Muscle of arm (tissue), 14 donors: ENCODE measurements at places on chromosomes 12 and 14.

GRCh38 chr12:44835641-44836379, 40.3 kb downstream of the NELL2 start:
- no peak for DNase-seq

DNA sequence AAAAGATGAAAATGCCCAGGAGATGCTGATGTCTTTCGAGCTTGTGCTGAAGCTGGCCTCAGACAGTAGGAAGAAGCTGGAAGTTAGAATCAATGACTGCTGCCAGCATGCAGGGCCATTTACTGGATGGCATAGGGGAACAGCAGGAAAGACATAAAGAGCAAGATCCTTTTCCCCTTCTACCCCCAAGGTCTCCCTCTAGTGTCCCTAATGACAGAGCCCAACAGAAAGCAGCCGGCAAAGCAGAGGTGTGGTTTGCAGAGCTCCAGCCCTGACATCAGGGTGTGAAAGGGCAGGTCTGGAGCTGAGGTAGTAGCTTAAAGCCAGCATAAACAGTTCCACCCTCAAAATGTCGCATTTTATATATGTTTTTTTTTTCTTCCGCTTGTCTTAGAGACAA, 1560.7 kb upstream of the TMEM132C start:
- no peak for DNase-seq

GRCh38 chr12:118841588-118841987, 139.8 kb upstream of the SRRM4 start:
- no peak for DNase-seq

- no peak for DNase-seq
Measured at GRCh38 chr14:82113710-82114109, 580.1 kb upstream of the SEL1L start.

GRCh38 chr12:114895081-114895480, 211.1 kb upstream of the TBX3 start:
- no peak for DNase-seq

DNA sequence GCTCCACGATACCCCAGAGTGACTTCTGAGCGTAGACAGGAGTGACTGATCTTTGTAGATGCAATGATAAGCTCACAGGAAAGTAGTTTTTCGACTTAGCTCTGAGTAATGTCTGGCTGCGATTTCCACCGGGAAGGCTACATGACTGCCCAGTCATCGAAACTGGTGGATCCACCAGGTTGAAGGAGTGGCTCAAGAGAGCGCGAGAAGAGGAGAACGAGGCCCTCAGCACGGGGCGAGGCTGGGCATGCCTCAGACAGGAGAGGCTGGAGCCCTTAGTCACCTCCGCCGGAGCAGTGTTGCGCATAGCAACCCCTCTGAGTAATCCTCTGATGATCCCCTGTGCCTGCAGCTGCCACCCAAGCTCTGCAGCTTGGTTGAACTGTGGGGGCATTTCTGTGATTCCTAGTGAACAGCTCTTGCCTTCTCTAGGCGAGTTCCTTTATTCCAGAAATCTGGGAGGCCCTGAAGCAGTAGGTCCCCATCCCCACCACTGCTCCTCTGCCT, 25.6 kb downstream of the ELK3 start:
- DNase-seq = no peak

DNA sequence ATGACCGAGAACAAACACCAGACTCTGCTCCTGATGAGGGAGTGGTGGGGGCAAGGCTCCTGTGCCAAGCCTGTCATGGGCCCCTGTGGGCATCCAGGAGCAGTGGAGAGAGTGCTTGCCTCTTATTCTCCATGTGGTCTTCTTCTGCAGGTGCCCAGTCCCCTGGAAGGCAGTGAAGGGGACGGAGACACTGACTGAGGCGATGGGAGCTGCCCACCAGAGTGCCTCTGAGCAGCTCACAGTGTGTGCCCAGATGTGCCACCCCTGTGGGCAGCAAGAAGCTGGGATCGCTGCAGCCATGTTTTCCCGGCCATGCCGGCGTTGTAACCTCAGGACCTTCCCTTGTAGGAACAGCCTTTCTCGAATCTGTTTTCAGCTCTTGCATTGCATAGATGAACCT, 6.4 kb upstream of the EP400 start:
- no peak for DNase-seq

GRCh38 chr12:83141460-83141994, 454.8 kb downstream of the TMTC2 start:
- DNase-seq = no peak
